ENCODE measurements at places on chromosomes 2 and 18.

GRCh38 chr2:65320946-65321345 lies 93.3 kb downstream of the ACTR2 start:
- no peak for DNase-seq
- peaks cover 15% of the 10 kb centered on the region for H3K4me1 ChIP-seq
- H3K27me3 ChIP-seq = no peaks in the 10 kb centered on the region
- peak overlapping the region; percentile 87 for H3K27ac ChIP-seq
- no peak overlapping the region for H3K4me3 ChIP-seq

DNA sequence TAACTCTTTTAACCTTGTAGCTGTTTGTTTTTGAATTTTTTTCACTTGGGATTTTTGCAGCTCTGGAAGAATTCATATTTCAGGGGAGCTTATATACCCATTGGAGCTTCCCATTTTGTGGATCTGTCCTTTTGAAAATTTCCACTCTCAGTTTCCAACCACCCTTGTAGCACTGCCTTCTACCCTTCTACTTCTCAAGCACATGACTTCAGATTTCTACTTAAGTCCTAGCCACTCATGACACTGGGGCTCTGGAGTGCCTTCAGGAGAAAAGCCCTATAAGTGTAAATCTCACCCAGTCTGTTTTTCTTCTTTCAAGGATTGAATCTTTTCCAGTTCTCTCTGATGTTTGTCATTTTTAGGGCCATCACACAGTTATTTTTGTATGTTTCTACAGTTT lies 283.7 kb upstream of the KCNH7 start:
- H3K36me3 ChIP-seq = no peaks in the 10 kb centered on the region
- H3K4me3 ChIP-seq = no peak overlapping the region
- H3K4me1 ChIP-seq = no peaks in the 10 kb centered on the region
- DNase-seq = no peak
- H3K27me3 ChIP-seq = no peaks in the 10 kb centered on the region
- H3K27ac ChIP-seq = no peak overlapping the region

DNA sequence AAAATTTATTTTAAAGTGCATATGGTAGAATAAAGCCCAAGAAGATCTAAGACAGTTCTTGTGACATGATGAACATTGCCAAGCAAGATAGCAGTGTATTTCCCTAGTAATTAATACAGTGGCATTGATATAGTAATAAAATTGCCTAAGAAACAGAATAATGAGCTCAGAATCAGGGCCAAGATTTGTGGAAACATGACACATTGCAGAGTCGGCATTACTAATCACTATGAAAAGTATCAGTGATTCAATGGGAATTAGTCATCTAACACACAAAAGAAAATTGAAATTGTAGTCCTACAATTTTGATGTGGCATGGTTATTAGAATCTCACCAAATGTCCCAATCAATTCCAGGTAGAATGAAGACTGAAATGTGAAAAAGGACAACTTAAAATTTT lies 243.0 kb upstream of the CYRIA start:
- no peaks in the 10 kb centered on the region for H3K27me3 ChIP-seq
- H3K4me1 ChIP-seq = no peaks in the 10 kb centered on the region
- H3K36me3 ChIP-seq = no peaks in the 10 kb centered on the region
- H3K4me3 ChIP-seq = no peak overlapping the region

- H3K4me1 ChIP-seq = peaks cover 11% of the 10 kb centered on the region
- no peaks in the 10 kb centered on the region for H3K36me3 ChIP-seq
- peak overlapping the region; percentile 3 for H3K27ac ChIP-seq
- H3K4me3 ChIP-seq = no peak overlapping the region
Observed at GRCh38 chr2:64179582-64180321, 35.5 kb upstream of the PELI1 start.

- no peak overlapping the region for H3K27ac ChIP-seq
- DNase-seq = no peak
- no peak overlapping the region for H3K4me3 ChIP-seq
- H3K36me3 ChIP-seq = no peaks in the 10 kb centered on the region
- H3K27me3 ChIP-seq = peaks cover 29% of the 10 kb centered on the region
Observed at GRCh38 chr2:69026026-69026425, 13.0 kb downstream of the ANTXR1 start.

DNA sequence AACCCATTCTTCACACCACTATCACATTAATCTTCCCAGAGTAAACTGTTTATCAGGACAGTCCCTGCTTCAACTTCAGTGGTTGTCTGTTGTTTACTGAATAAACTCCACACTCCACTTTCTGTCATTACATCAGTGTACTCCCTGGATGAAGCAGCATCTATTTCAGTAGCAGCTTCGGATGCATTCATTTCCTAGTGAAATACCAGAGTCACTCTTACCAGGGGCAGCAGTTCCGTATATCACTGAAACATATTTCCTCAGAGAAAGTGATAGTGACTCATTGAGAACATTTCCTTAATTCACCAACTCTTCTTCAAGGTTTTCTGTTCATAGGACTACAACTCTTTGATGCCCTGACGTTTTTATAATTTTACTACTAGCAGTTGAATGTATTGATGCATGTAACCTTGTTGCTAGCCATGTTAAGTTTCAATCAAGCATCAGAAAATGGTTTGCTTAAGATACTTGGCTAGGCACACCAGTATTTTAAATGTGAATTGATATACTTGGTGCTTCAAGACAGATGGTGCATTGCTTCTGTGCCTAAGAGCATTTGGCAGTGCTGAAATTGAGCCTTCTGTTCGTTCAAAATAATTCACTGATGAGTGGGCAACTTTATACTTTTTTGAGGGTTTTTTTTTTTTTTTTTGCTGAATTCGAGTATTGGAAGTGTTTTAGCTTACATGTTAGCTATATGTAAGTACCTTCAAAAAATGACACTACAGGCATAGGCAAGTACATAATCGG lies 92.3 kb downstream of the UBE2E3 start:
- H3K4me1 ChIP-seq = peaks cover 4% of the 10 kb centered on the region
- no peaks in the 10 kb centered on the region for H3K36me3 ChIP-seq

- H3K4me1 ChIP-seq = peaks cover 10% of the 10 kb centered on the region
- DNase-seq = no peak
- peaks cover 3% of the 10 kb centered on the region for H3K36me3 ChIP-seq
- no peak overlapping the region for H3K4me3 ChIP-seq
- no peaks in the 10 kb centered on the region for H3K27me3 ChIP-seq
Observed at GRCh38 chr18:13700153-13700552, 26.2 kb downstream of the FAM210A start.

DNA sequence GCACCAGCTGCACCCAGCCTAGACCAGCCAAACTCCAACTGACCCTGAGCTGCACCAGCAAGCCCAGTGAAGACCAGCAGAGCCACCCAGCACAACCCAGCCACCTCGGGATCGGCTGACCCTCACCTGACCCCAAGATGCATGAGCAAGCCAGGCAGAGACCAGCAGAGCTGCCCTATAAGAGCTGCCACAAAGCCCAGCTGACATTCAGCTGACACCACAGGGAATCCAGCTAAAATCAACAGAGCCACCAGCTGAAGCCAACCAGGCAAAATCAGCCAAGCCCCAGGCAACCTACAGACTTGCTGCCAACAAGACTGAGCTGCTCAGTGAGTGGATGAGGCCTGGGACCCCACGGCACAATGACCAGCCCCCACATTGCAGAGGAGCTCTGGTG lies 54.6 kb downstream of the CYP27C1 start:
- H3K36me3 ChIP-seq = peaks cover 2% of the 10 kb centered on the region
- peaks cover 2% of the 10 kb centered on the region for H3K4me1 ChIP-seq
- no peak overlapping the region for H3K4me3 ChIP-seq
- H3K27ac ChIP-seq = no peak overlapping the region
- DNase-seq = no peak

DNA sequence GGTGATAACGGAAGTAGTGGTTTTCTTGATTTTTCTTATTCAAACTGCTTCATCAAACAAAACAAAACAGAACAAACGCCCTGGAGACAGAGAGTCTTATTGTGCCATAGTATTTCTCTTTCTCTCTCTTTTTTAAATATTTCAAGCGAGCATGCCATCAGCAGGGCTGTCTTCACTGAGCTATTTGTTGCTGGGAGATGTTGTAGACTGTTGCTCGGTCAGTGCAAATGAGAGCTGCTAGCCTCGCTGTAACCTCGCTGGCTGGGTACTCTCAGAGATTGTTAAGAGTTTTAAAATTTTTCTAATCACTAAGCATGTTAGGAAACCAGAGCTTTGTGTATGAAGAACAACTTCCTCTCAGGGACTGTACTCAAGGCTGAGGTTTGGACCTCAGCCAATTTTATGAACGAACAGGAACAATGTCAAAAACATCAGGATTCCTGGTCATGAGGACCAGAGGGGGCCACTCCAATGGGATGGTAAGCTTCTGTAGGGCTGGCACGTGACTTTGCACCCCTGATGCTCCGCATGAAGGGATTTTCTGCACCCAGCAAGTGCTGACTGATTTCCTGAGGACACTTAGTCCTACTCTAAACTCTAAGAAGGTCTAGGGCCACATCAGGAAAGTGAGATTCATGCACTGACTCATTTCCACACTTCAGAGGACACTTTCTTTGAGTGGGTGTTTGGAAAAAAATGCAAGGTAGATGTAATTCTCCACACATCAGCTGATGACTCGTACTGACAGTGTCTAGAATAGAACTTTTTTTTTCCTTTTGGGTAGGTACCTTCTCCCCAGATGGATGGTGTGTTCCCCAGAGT lies 59.8 kb upstream of the IL1R1 start:
- H3K27ac ChIP-seq = peak overlapping the region; percentile 96
- DNase-seq = no peak
- no peaks in the 10 kb centered on the region for H3K27me3 ChIP-seq
- peaks cover 29% of the 10 kb centered on the region for H3K4me1 ChIP-seq
- H3K4me3 ChIP-seq = peak overlapping the region; percentile 88

All from T-helper 17 cell (primary cell).